Activated naive CD4-positive, alpha-beta T cell treated with anti-CD3 and anti-CD28 coated beads, Interleukin-2, amount 10 ng/mL, durations not matched to agents 7 days and 5 days (primary cell): ENCODE measurements at places on chromosomes 12 and 14.

DNA sequence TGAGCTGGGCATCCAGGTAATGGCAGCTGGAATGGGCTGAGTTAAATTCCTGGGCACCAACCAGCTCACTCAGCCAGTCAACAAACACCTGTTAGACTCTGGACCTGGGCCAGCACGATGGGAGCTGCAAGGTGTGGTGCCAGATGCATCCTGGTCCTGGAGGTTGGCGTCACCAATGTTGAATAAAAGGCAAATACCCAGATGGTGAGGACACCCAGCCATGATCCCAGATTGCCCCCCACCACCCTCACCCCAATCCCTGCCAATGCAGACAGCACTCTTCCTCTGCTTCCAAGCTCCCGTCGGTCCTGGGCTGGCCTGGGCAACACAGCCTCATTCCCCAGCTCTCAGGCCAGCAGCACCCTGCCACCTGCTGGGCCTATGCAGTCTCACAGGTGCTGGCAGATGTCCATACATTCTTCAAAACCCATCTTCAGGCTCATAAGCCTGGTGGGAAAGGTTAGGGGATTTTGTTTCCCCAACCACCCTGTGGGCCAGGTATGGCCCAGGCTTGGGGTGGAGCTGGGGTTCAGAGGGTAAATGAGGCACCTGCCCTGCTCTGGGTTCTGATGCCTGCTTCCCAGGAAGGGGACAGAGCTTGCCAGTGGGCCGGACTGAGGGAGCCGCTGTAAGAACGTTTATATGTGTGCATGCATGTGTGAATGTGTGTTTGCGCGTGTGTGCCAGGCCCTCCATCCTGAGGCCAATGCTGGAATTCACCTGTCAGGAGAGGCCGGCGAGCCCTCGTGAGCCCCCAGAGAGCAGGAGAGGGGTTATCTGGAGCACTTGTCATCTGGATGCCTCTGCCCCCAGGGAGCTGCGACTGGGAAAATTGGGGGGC, 58.0 kb downstream of the LGMN start:
- DNase-seq, result no peak

DNA sequence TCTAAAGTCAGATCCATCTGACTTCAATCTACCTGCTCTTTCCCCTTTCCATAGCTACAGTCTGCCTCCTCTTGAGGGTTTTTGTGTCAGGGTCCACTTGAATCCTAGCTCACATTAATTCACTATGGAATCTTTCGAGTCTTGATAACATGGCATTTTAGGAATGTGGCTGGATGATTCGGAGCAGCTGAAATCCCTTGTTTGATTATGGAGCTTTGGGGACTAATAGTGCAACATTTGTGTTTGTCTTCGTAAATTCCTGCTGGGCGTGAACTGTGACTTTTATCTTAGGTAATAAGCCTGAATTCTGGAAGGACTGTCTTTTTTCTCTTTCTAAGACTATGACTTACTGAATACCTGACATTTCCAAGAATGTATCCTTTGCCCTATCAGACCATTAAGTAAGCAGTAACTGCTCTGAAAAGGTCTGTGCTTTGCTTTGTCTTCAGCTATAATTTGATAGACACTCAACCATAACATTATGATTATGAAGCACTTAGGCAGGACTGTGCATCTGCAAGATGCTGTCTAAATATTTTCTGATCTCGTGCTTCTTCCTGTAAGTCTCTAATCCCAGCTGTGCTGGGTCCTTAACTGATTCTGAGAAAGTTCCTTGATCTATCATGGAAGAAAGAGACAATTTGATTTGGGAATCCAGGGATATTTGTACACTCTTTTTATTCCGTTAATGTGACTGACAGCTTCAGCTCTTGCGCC, 19.0 kb upstream of the PELI2 start:
- DNase-seq, result no peak

DNA sequence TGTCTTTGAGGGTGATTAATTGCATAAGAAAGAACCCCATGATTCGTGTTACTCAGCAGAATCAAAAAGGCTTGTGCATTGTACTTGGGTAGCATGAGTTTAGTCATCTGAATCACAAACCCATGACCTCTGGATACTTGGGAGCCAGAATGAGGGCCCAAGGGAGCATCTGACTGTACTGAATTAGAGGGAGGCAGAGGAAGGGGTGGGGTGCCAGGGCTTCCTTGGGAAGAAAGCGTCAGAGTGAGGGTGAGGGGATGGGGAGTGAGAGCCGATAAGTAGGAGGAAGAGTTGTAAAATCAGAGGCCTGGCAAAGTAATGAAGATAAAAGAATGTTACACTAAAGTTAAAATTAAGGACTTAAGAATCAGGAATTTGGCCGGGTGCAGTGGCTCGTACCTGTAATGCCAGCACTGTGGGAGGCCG, 29.8 kb downstream of the GPRC5D start:
- DNase-seq, result no peak

- no peak for DNase-seq
Observed at GRCh38 chr14:23145794-23146350, 26.8 kb upstream of the CEBPE start.

DNA sequence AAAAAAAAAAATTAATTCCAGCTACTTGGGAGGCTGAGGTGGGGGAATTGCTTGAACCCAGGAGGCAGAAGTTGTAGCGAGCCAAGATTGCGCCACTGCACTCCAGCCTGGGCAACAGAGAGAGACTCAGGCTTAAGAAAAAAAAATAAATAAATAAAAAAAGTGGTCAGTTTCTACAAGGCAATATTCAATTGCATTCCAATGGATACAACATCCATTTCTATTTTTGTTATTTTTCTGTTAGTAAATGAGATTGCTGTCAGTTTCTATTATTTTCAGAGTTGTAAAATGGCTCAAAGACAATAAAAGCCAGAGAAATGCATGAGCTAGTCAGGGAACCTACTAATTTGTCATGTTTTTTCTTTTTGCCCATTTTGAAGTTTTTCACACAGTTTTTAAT, 119.2 kb downstream of the PDE3A start:
- DNase-seq, result no peak

DNA sequence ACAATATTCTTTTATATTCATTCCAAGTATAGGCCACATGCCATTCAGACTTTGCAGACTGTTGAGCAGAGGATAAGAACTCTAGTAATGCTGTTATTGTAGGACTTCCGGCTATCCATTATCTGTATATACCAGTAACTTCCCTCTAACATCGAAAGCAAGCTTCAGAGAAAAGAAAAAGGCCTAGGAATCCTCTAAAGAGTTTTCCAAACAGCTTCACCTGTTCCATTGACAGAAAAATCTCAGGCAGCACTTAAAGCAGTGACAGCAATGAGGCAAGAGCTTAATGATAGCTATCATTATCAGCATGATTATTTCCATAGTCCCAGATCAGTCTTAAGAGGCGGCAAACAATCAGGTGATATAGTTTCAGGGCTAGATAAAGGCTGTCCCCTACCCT, 1.8 kb downstream of the CPNE8 start:
- DNase-seq, result no peak

DNA sequence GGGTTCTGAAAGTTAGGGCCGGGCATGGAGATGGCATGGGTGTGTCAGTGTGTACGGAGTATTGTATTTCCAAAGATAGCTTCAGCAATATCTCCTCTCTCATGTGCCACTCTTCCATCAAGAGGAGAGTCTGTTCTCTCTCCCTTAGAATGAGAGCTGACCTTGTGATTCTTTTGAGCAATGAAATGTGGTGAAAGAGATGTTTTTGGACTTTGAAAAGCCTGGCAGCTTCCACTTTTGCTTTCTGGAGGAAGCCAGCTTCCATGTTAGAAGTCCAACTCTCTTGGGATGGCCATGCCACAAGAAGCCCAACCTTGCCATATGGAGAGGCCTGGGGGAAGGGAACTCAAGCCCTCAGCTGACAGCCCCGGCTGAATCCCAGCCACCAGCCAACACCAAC, 72.4 kb upstream of the GZMB start:
- DNase-seq, result no peak

GRCh38 chr12:93583627-93584392, 11.3 kb downstream of the SOCS2 start:
- no peak for DNase-seq

DNA sequence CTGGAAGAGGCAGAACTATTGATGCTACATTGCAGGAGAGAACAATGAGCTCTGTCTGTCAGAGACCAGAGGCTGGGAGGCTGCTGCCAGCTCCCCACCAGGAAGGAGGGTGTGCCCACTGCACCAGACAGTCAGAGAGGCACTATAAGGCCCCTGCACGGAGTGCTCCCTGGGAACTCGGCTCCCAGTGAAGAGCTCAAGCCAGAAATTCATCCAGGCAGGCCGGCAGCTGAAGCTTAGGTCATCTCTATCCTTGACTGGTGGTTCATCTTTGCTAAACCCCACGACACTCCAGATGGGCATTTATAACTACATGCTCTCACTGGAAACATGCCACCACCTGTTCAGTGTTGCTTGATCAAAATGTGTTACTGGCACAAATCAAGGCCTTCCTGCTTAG, 65.1 kb upstream of the GPATCH2L start:
- DNase-seq, result no peak

DNA sequence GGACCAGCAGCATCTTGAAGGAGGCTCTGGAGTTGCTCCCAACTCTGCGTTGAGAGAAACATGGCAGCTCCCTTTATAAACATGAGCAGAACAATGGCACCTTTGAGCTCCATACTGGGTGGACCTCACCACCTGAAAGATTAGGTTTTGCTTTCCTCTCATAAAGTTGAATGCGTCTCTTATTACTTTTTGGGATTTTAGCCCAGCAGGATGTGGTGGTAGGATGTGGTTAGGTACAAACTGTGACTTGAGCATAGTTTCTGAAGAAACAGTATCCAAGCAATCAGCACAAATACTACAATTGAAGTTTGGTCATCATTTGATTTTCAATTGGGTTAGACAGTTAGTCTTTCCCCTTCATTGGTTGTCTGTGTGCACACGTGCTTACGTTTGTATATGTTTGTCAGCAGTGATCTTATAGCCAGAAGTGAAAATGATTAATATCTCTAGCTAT, at the start of gene PRR4:
TSS of gene PRR4 (minus strand) at position 51 of the 454 bp plus-strand sequence. CDS start at position 13, 38 bp downstream.
- DNase-seq, result peak; percentile 62

- no peak for DNase-seq
Observed at GRCh38 chr14:101122237-101123141, 219.0 kb upstream of the RTL1 start.

DNA sequence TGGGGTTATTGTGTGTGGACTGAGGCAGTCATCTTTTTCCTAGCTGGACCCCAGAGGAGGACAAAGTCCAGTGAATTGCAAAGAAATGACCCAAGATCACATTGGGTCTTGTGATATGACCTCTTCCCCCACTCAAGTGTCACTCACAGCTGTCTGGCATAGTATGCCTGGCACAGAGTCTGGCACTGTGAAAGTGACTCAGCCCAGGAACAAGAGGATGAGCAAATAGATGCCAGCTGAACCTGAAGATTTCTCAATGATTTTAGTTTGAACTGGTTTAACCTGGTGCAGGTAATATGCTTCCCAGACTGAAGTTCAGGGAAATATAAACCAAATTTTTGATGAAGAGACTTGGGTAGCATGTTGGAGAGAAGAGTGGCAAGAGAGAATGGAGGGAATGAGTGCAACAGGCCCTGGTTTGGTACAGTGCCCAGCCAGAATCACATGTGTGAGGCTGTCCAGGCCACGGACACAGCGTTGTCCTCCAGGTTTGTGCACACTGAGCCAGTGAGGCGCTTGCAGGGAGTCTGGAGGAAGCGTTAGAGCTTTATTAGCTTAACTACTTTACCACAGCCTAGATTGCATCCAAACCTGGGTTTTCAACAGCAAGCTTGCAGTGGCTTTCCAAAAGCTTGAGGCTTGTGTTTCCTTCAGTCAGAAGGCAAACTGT, 332.9 kb downstream of the NUAK1 start:
- DNase-seq, result no peak

- no peak for DNase-seq
Observed at GRCh38 chr14:54369343-54369742, 27.5 kb upstream of the CDKN3 start.

- DNase-seq, result peak; percentile 30
Observed at GRCh38 chr14:70654632-70655031, 12.9 kb downstream of the TTC9 start.

- DNase-seq, result no peak
Observed at GRCh38 chr12:3342051-3342450, 149.0 kb upstream of the PRMT8 start.

GRCh38 chr14:105474483-105475268, at the start of gene CRIP2:
Gene CRIP2 (plus strand): TSS chr14:105474821. CDS start chr14:105474863, 42 bp downstream.
- DNase-seq, result no peak

- DNase-seq, result no peak
Observed at GRCh38 chr14:40074169-40074568, 641.9 kb upstream of the FBXO33 start.

DNA sequence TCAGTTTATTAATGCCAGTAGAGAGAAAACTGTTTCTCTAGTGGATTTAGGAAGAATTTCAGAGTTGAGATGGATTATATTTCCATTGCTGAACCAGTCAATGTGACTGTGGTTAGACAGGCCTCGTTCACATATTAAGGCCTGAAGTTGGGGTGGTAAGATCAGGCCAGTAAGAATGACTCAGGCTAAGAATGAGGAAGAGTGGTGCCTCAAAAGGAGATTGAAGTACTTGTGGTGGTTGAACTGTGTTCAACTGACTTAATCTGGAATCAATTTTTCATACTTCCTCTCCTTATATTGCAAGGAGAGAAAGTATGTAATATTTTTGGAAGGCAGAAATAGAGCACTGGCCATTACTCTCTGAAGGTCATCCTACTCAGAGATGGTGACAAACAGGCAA, 37.8 kb upstream of the ATF7IP start:
- no peak for DNase-seq

- no peak for DNase-seq
Observed at GRCh38 chr12:113958108-113958507, 8.0 kb downstream of the RBM19 start.

DNA sequence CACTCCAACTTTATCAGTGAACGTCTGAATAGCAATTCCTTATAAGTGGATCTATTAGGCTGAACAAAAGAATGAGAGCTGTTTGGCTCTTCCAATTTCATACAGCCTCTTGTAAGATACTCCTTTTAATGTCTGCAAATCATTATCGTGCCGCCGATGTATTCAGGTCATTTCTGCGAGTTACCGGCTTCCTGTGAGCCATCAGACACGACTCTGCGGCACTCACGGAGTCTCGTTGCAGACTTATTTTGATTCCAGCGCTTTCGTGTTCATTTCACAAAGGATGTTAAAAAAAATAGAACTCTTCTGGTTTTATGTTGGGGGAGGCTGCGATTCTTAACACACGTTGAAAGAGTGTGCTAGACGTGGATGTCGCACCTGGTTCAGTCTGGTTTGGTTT, 106.6 kb downstream of the GLT1D1 start:
- no peak for DNase-seq

DNA sequence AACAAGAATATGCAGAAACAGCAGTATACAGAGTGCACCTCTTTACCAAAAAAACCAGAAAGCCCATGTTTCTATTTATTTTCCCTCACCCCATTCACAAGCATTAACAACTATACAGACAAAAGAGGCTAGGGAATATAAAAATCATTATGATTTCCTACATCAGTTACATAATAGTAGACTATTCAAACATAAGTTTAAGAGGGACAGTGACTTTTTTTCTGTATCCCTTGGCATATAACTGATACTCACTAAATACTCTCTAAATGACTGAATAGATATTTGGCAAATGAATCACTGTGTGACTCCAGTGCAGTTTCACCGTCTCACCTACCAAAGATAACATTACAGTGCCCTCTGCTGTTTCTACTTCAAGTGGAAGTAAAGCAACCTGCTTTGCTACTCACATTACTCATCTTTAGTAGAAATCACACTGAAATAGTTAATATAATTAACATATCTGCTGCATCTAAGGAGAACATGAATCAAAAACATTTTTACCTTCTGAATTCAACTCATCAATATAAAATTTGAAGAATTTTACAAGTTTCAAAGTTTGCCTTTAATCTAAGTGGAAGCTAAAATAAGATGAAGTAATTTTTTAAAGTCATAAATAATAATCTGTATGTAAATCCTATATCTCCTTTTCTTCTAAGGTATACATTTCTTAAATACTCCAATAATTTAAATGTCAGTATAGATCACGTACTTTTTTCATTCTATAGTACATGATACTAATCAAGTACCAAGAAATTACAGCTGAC, 103.8 kb downstream of the OSBPL8 start:
- peak; percentile 27 for DNase-seq
